ENCODE measurements at places on chromosomes 3 and 15. TPM values are rescaled to one million over a fixed set of nuclear protein-coding genes. Genes with fewer than 3 reads are reported as not detected.

DNA sequence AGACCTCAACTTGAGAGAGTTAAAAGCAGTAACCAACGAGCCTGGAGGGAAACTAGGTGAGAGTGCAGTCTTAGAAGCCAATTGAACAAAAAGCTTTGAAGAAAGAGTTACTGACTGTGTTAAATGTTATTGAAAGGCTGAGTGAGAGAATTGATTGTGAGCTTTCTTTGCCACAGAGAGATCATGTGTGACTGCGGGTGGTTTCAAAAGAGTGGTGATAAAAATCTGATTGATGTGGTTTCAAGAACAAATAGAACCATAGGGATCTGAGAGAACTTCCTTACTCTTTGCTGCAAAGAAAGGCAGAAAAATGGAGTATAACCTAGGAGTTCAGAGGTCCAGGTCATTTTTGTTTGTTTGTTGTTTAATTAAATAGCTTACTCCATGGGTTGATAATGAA, 759.9 kb upstream of the ALCAM start:
- H3K4me3 ChIP-seq: no peak overlapping the region
- no peak overlapping the region for H3K27ac ChIP-seq

DNA sequence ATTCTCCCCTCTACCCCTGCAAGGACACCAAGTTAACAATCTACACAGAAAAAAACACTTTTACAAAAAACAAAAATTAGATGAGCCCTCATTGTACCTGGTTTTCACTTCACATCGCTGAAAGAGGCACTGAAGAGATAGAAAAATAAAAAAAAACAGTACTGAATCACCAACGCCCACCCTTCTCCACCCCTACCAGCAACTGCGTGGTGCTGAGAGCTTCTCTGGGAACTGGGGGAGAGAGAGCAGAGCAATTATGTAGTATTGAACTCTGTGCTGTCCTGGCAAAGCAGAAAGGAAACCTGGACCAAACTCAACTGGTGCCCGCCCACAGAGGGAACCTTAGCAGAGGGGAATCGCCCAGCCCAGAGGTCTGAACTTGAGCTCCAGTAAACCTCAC, 44.6 kb downstream of the WDR49 start:
- H3K27ac ChIP-seq: no peak overlapping the region
- no peaks in the 10 kb centered on the region for H3K4me1 ChIP-seq
- DNase-seq: no peak

GRCh38 chr15:78461171-78461888, 23.3 kb downstream of the IREB2 start:
- H3K4me3 ChIP-seq: no peak overlapping the region
- DNase-seq: peak; percentile 22
- peak overlapping the region; percentile 59 for H3K27ac ChIP-seq
- peaks cover 15% of the 10 kb centered on the region for H3K4me1 ChIP-seq

GRCh38 chr15:49538520-49538919, 82.1 kb downstream of the FAM227B start:
- no peaks in the 10 kb centered on the region for H3K36me3 ChIP-seq
- no peaks in the 10 kb centered on the region for H3K27me3 ChIP-seq
- H3K4me3 ChIP-seq: no peak overlapping the region

GRCh38 chr3:45225465-45226205, 452 bp downstream of the TMEM158 start:
- H3K4me1 ChIP-seq: peaks cover 12% of the 10 kb centered on the region
- no peaks in the 10 kb centered on the region for H3K36me3 ChIP-seq
- DNase-seq: peak; percentile 53
- H3K27ac ChIP-seq: no peak overlapping the region
- peak overlapping the region; percentile 46 for H3K4me3 ChIP-seq

GRCh38 chr3:71112576-71112975, 471.0 kb downstream of the FOXP1 start:
- no peak for DNase-seq
- H3K27ac ChIP-seq: peak overlapping the region; percentile 21
- H3K27me3 ChIP-seq: no peaks in the 10 kb centered on the region

DNA sequence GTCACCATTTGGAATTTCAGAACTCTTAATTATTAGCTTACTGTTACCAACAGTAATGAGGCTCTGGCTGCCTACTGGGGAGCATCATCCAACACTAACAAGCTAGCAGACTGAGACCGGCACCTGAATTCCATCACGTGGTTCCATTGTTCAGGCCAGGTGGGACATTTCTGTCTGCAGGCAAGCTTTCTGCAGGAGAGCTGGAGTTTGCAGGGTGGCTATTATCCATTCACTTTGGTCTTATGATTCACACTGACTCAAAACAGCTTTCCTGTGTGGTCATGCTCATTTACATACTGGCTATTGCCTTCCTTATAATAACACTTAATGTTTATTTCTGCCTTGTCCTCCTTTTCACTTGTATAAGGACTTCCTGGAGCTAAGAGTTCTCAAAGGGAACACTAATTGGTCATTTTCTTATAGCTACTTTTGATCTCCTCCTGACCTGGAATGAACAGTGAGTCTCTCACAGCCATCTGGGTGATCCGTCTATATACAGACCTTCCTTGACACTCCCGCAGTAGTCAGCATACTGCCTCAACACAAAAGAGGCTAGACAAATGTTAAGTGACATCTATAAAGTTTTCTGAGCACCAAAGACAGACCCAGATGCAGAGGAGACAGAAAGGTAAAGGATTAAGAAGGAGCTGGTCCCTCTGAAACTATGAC, 695.4 kb downstream of the FHIT start:
- H3K27ac ChIP-seq: no peak overlapping the region
- H3K27me3 ChIP-seq: no peaks in the 10 kb centered on the region
- DNase-seq: peak; percentile 10
- H3K4me1 ChIP-seq: peaks cover 12% of the 10 kb centered on the region

GRCh38 chr3:134222835-134223234, 27.8 kb downstream of the RYK start:
- H3K36me3 ChIP-seq: peaks cover 5% of the 10 kb centered on the region
- no peak overlapping the region for H3K4me3 ChIP-seq
- H3K4me1 ChIP-seq: peaks cover 7% of the 10 kb centered on the region
- H3K27me3 ChIP-seq: no peaks in the 10 kb centered on the region

DNA sequence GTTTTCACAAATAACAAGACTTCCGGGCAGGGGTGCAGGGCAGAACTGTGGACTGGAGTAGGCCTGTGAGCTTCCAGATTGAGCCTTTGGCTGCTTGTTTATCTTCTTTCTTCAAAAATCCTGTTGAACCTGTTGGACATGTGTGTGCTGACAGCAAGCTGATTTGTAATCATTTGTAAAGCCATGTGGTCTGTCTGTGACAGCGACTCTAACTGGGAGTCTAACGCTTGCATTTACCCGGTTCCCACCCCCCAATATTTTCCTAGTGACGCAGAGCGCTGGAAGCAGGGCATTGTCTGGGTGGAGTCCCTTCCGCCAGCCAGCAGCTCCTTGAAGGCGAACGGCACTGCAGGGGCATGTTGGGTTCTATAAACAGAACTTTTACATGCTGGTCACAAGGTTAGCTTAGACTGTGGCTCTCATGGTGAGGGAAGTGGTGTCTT, 85.7 kb upstream of the MYZAP start:
- peaks cover 3% of the 10 kb centered on the region for H3K27me3 ChIP-seq
- no peak for DNase-seq
- H3K27ac ChIP-seq: no peak overlapping the region
- H3K4me1 ChIP-seq: peaks cover 27% of the 10 kb centered on the region

GRCh38 chr3:152198665-152199064, 70.1 kb upstream of the MBNL1 start:
- DNase-seq: peak; percentile 37
- no peak overlapping the region for H3K4me3 ChIP-seq
- peak overlapping the region; percentile 92 for H3K27ac ChIP-seq
- H3K4me1 ChIP-seq: peaks cover 54% of the 10 kb centered on the region

- no peaks in the 10 kb centered on the region for H3K4me1 ChIP-seq
- no peak overlapping the region for H3K4me3 ChIP-seq
- H3K27ac ChIP-seq: no peak overlapping the region
- no peak for DNase-seq
- H3K36me3 ChIP-seq: peaks cover 48% of the 10 kb centered on the region
These were observed 4.1 kb upstream of the STAB1 start for GRCh38 chr3:52490939-52491526.

GRCh38 chr3:160686955-160687535, 10.1 kb downstream of the ARL14 start:
- H3K4me1 ChIP-seq: no peaks in the 10 kb centered on the region
- peak; percentile 25 for DNase-seq
- H3K27ac ChIP-seq: no peak overlapping the region
- no peaks in the 10 kb centered on the region for H3K36me3 ChIP-seq

- H3K27ac ChIP-seq: no peak overlapping the region
- no peaks in the 10 kb centered on the region for H3K27me3 ChIP-seq
- no peak overlapping the region for H3K4me3 ChIP-seq
- H3K4me1 ChIP-seq: peaks cover 22% of the 10 kb centered on the region
These were observed 137.5 kb downstream of the XXYLT1 start for GRCh38 chr3:195133462-195133861.

DNA sequence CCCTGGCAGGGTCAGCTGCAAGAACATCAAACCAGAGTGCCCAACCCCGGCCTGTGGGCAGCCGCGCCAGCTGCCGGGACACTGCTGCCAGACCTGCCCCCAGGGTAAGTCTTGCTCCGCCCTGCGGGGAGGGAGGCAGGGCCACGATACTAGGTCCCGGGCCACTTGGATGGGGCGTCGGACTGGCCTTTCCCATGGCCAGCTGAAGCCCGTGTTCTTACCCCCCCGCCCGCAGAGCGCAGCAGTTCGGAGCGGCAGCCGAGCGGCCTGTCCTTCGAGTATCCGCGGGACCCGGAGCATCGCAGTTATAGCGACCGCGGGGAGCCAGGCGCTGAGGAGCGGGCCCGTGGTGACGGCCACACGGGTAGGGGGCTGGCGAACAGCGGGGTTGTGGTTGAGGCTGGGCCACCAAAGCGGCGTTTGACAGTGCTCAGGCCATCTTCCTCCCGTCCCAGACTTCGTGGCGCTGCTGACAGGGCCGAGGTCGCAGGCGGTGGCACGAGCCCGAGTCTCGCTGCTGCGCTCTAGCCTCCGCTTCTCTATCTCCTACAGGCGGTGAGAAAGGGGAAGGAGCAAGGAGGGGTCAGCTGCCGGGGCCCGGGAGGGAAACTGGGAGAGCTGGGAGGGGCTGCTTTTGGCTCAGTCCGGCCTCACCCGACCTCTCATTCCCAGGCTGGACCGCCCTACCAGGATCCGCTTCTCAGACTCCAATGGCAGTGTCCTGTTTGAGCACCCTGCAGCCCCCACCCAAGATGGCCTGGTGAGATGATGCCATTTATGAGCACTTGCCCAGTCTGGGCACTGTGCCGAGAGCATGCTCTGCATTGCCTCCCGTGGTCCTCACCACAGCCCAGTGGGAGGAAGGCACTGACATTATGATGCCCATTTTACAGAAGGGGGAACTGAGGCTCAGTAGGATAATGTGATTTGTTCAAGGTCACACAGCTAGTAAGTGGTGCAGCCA, 1.7 kb downstream of the CHRD start:
- DNase-seq: peak; percentile 51
- H3K4me3 ChIP-seq: no peak overlapping the region
- H3K4me1 ChIP-seq: peaks cover 15% of the 10 kb centered on the region
- H3K36me3 ChIP-seq: no peaks in the 10 kb centered on the region
- no peak overlapping the region for H3K27ac ChIP-seq

- DNase-seq: no peak
- no peaks in the 10 kb centered on the region for H3K4me1 ChIP-seq
- H3K27ac ChIP-seq: no peak overlapping the region
- no peaks in the 10 kb centered on the region for H3K27me3 ChIP-seq
- no peak overlapping the region for H3K4me3 ChIP-seq
These were observed 51.5 kb downstream of the TTC23 start for GRCh38 chr15:99197856-99198255.

Gene SOX14
- not detected for total RNA-seq

Gene B3GALNT1
- total RNA-seq: 9.8 TPM

Gene GOLGA6B
- not detected for total RNA-seq

Gene DENND4A
- 114 TPM for total RNA-seq

Gene IL12A
- 4.3 TPM for total RNA-seq

Gene CCR4
- 0.12 TPM for total RNA-seq

Gene NEK10
- total RNA-seq: 0.49 TPM

Gene SORD
- 25.8 TPM for total RNA-seq

Gene ENTPD3
- total RNA-seq: not detected

Gene LMAN1L
- total RNA-seq: 1.1 TPM

Gene AMOTL2
- not detected for total RNA-seq

Gene ILDR1
- 1.6 TPM for total RNA-seq

All from B cell (primary cell).